ENCODE measurements at places on chromosomes 7 and 10.

DNA sequence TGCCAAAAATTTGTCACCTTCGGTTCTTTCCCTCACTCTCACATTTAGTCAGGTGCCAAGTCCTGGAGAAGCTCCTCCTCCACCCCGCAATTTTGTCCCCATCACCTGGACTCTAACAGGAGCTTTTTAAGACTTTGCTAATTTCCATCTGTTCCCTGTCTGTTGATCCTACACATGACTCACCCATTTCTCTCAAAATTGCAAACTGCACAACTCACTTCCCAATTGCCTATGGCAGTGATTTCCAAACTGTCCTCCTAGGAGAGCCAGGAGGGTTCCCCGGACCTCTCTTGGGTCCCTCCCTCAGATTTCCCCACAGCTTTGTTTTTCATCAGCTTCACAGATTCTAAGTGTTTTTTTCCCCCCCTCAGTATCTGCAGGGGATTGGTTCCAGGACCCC is 120.3 kb downstream of the WNT2 start:
- DNase-seq, result no peak

- DNase-seq, result no peak
Observed at GRCh38 chr10:5594271-5595049, 69.7 kb downstream of the CALML3 start.

DNA sequence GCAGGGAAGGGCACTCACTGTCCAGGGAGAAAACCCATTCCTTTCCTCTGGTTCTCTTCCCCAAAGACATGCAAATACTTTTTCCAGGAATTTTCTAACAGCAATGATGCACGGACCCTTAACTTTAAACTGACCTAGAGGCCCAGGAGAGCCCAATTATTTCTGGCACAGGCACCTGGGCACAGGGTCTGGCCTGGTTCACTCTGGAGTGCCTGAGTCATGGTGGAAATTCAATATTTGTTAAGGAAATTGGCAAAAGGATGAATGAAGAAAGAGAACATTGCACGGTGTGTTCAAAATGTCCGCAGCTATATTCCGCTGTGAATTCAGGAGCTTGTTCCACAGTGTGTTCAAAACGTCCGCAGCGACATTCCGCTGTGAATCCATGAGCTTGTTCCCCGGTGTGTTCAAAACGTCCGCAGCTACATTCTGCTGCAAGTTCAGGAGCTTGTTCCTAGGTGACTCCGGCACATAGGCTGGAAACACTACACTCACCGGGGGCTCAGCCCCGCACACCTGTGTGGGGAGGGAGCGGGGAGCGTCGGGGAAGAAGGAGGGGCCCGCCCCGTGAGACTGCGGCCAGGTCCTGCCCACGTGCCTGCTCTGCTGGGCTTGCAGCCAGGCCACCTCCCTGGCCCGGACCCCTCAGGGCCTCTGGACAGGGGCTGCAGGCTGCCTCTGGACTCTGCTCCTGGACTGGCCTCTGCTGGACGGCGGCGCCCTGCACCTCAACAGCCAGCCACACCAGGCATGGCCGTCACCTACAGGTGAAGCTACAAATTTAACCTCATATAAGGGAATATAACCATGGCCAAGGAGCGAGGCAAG is 72.0 kb upstream of the FAM20C start:
- no peak for DNase-seq

DNA sequence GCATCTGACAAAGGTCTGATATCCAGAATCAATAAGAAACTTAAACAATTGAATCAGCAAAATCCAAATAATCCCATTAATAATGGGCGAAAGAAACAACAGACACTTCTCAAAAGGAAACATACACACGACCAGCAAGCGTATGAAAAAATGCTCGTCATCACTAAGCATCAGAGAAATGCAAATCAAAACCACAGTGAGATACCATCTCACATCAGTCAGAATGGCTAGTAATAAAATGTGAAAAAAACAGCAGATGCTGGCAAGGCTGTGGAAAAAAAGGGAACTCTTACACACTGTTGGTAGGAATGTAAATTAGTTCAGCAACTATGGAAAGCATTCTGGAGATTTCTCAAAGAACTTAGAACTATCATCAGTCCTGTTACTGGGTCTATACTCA is 496.7 kb downstream of the SH2D4B start:
- no peak for DNase-seq

DNA sequence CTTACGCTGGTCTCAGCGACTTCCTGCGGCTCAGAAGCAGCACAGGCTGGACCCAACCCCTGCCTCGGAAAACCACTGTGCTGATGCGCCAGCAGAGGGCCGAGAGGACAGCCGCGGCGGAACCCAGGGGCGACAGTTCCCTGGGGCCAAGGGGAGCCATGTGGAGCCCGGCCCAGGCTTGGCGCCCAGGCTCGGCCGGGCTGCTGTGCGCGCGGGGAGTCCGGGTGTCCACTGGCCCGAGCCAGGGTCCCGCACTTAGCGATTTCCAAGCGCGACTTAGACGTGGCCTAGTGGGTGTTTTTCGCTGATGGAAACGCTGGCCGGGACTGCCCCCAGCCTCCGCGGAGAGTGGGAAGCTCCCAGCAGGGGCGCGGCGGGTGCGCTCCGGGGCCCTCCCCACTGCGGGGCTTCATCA is 18.6 kb upstream of the ZNF32 start:
- no peak for DNase-seq

GRCh38 chr10:59234816-59235429 is 58.5 kb downstream of the PHYHIPL start:
- no peak for DNase-seq

- DNase-seq, result no peak
Observed at GRCh38 chr10:71999360-72000072, 35.3 kb downstream of the CHST3 start.

DNA sequence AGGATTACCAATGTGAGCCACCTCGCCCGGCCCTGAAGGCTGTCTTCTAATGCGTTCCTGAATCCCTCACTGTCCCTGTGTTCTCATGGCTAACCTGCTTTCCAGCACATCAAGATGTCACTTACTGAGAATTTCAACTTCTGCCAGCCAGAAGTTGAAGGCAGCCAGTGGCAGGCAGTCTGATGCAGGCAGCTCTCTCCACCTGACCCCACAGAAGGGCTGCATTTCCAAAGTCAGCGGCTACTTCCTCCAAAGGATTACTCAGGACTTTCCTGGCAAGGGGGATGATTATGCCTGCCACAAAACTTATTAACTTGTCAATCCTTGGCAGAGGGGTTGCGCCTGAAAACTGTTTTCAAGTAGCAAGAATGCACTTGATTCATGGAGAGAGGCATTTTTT is 1219.4 kb downstream of the TYW1 start:
- DNase-seq, result no peak

DNA sequence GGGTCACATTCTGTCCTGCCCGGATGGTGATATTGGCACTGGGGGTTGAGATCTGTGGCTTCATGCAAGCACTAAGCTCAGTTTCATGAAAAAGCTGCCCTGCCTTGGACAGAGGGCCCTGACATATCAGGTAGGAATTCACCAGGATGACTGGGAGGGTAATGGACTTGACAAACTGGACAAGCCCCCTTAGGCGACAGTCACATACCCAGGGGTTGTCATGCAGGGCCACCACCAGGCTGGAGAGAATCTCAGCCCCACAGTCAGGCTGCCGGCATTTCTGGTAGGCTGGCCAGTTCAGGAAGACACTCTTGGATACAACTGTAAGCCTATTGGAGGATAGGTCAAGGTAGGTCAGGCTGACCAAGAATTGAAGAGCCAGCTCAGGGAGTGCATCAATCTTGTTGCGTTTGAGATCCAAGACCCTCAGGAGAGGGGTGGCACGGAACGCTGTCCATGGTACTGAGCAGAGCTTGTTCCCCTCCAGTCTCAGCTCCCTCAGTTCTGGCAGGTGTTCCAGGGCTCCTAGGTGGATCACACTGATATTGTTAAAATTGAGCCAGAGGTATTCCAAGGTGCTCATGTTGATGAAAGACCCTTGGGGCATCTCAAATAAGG is 824 bp downstream of the LRIT2 start:
- DNase-seq, result no peak

DNA sequence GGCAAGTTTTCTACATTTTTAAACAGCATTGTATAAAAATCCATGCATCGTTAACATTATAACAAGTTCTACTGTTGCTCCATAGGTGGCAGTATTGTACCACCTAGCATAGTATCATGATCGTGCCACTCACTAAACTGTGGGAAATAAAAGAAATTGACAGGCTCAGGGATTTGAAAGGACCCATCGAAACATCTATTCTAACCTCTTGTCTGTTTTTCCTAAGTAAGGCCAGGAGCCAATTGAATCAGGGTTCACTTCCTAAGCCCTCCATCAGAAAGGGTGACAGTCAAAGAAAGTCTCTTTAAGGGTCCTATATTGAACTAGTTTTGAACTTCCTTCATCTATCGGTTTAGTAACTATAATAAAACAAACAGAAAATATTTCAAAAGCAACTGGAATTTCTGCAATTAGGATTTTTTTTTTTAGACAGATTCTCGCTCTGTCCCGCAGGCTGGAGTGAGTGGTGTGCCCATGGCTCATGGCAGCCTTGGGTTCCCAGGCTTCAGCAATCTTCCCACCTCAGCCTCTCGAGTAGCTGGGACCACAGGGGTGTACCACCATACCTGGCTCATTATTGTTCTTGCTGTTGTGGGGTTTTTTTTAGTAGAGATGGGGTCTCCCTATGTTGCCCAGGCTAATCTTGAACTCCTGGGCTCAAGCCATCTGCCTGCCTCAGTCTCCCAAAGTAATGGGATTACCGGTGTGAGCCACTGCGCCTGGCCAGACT is 9.4 kb downstream of the HACD1 start:
- DNase-seq, result peak; percentile 6

- no peak for DNase-seq
Observed at GRCh38 chr7:96284835-96285234, 37.1 kb downstream of the SLC25A13 start.

- no peak for DNase-seq
Observed at GRCh38 chr7:25586513-25586912, 358.2 kb upstream of the NPVF start.

DNA sequence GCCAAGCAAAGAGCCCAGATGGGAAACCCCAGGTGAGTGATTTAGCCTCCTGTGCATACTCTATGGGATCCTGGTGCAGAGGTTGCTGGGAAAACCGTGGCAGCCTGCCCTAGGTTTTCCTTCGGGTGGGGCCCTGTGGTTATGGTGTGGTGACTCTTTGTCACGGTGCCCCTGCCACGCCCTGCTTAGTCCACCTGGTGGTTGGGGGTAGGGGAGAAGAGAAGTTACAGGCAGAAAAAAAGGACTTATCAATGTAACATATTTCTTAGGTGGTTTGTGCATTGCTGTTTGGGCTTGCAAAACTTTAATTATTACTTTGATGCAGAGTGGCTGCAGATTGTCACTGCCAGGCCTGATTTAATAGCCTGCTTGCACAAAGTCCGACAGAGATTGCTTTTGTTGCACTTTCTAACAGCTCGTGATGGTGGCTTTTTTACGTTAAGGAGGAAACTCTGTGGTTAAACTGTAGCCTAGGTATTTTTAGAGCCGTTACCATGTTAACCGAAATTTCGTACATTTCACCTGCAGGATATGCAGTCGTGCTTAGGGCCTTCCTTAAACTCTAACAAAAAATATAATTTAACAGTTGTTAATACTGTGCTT is 197.4 kb downstream of the RNLS start:
- peak; percentile 34 for DNase-seq

DNA sequence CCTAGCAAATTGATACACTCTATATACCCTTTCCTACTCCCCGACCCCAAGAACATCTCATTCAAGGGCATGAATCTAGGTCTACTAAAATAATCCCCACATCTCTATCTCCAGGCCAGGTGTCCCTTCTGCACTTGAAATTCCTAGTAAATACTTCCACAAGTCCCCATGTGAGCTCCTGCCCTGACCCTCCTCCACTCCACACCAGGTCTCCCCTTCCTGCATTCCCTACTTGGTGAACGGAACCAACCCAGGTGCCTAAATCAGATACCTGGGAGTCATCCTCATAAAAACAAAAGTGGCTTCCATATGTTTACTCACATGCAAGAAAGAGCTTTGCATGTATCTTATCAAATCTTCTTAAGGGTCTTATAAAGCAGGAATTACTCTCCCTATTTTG is 69.2 kb downstream of the COA1 start:
- no peak for DNase-seq

DNA sequence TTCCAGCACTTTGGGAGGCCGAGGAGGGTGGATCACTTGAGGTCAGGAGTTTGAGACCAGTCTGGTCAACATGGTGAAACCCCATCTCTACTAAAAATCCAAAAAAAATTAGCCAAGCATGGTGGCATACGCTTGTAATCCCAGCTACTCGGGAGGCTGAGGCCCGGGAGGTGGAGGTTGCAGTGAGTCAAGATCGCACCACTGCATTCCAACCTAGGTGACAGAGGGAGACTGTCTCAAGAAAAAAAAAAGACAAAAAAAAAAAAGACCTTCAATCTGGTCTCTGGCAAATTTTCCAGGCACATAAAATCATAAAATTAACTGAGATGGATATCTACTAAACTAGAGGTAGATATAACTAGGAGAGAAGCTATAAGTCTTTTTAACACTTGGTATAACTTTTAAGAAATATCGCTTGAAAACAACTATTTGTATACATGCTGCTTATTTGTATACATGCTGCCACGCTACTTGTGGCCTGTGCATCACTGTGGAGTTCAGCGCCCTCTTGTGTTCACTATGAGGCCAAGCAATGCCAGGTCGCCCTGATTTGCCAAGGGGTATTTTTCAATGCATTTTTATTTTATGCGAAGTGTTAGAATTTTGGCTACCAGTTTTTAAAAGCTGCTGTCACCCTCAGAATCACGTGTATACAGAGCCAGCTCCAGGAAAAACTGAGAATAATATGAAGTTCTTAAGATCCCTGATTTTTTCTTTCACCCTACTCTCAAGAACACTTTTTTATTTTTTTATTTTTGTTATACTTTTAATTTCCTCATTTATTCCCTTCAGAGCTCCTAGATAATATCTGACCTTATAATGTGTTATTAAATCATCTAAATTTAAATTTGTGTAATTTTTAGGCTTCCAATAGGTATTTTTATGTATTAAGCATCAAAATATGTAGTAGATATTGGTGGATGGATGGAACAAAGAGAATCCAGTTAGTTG is 26.7 kb downstream of the CYCS start:
- DNase-seq, result peak; percentile 50

- no peak for DNase-seq
Observed at GRCh38 chr10:116126239-116126638, 146.8 kb downstream of the GFRA1 start.

DNA sequence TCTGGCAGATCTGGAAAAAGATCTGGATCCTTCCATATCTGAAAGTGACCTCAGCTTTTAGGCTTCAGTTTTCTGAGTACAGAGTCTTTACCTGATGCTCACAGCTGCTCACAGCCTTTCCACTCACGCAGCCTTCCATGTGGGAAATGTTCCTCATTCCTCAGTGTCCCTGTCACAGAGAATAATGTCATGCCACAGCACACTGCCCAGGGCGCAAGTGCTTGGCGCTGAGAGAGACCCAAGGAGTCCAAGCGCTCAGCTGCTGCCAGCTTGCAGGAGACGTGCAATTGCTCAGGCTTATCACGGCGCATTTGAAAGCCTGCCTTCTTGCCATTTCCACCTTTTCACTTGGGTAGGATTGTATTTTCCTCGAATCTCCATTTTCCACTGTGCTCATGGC is 271.9 kb upstream of the MKI67 start:
- DNase-seq, result no peak

Measured in activated gamma-delta T cell treated with Interleukin-2 at 50 U/mL for 16 hours (primary cell).